HepG2 (cell line): ENCODE measurements at places on chromosomes 2 and 18.

DNA sequence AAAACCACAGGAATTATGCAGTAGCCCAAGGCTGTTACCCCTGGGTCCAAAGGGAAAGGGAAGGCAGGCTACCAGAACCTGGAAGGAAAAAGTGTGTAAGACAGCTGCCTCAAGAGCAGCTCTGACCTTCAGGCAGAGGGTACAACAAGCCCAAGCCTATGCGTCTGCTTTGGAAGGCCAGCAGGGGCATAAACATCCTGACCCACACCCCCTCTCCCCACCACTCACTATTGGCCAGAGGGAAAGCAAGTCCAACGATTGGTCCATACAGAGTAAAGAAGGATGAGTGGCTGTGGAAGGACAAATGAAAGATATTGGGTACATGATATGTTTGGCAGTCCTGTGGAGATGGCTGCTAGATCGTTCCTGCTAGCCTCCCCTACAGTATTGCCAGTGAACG, 227.6 kb upstream of the HNRNPA3 start:
- no peak for DNase-seq

GRCh38 chr2:218259099-218259961, 1.5 kb upstream of the GPBAR1 start:
- no peak for DNase-seq

- no peak for DNase-seq
Observed at GRCh38 chr2:127000937-127001336, 102.2 kb downstream of the TEX51 start.

GRCh38 chr18:35707247-35707646, 125.7 kb downstream of the GALNT1 start:
- DNase-seq, result no peak

DNA sequence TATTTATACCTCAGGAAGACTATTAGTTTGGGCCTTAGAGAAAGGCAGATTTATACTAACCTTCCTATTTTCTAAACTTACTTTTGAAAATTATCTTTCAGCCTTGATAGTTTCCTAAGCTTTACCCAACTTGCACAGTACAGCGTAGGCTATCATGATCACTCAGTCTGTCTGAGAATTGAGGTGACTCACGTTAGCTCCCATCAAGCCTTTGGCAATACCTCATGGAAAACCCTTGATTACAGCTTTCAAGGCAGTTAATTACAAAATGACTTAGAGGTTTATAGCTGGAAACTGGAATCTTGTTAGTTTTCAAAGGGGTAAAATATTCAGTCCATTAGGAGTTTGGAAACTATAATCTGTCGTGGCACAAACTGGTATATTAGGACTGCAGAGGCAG, 26.4 kb upstream of the ARMC9 start:
- DNase-seq, result no peak

DNA sequence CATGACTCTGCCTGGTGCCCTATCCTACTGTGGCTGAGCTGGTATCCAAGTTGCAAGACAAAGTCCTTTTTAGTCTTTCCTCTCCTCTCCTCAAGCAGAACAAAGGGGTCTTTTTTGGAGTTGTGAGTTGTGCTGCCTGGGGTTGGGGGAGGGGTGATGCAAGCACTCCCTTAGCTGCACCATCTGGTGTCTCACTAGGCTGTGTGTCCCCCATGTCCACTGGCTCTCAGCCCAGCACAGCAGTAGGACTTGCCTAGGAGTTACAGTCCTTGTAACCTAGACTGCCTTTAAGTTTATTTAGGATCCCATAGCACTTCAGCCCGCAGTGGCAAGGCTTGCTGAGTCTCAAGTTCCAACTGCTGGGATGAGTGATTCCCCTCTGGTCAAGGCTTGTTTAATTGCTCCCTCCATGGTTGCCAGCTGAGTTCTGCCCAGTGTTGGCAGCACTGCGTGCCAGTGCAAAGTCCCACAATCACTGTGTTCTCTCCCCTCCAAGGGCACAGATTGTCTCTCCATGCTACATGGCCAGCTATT, 13.2 kb upstream of the ILKAP start:
- no peak for DNase-seq

DNA sequence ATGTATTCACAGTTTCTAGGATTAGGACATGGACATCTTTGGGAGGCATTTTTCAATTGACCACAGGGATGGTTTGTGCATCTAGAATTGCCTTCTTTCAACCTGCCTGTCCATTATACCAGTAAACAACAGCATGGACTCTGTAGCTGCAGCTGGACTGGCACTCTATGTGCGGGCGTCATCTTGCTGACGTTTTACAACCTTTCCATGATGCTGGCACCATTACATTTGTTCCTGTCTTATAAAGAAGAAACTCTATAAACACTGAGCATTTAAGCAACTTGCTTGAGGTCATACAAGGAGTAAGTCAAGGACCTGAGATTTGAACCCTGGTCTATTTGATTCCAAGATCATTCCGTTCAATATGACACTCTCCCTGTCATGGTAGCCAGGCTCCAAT, 25.4 kb upstream of the IGFBP5 start:
- no peak for DNase-seq

GRCh38 chr2:216436383-216436782, 24.1 kb downstream of the SMARCAL1 start:
- DNase-seq, result no peak

GRCh38 chr2:60351321-60351720, 202.1 kb downstream of the BCL11A start:
- no peak for DNase-seq

DNA sequence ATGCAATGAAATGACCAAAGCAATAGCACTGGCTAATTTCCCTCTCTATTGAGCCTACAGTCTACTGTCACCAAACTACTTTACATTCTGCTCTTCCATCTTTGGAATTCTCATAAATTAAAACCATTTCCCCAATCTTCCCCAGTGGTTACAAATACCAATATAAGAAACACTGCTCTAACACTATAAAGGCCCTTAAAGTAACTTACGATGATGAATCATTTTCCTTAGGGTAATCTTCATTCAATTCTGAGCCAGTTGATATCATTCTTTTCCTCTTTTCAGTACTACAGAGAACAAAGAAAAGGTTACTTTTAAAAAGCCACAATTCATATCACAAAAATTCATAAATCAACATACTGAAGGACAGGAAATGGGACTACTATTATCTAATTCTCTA, 22.1 kb downstream of the USP37 start:
- no peak for DNase-seq

- no peak for DNase-seq
Observed at GRCh38 chr2:100321179-100321865, 979 bp downstream of the LONRF2 start.

GRCh38 chr18:78779996-78780718, 199.5 kb upstream of the SALL3 start:
- DNase-seq, result no peak

- no peak for DNase-seq
Observed at GRCh38 chr2:190860985-190861680, 19.5 kb upstream of the GLS start.

GRCh38 chr18:70221915-70222278, 16.4 kb upstream of the RTTN start:
- no peak for DNase-seq

DNA sequence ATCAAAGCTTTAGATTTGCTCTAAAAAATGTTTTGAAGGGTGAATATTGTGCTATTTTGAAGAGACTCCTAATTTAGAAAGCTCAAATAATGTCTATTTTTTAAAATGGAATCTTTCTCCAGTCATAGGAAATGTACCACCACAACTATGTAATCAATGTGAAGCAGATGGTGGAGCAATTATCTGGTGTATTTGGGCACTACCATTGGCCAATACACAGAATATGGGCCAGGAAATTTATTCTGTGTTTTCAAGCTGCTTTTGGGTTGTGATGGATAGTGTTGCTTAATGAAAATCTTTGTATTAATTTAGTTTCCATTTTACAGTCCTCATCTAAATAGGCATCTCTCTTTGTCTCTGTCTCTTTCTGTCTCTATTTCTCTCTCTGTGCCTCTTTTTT, 17.1 kb upstream of the VWC2L start:
- DNase-seq, result no peak

DNA sequence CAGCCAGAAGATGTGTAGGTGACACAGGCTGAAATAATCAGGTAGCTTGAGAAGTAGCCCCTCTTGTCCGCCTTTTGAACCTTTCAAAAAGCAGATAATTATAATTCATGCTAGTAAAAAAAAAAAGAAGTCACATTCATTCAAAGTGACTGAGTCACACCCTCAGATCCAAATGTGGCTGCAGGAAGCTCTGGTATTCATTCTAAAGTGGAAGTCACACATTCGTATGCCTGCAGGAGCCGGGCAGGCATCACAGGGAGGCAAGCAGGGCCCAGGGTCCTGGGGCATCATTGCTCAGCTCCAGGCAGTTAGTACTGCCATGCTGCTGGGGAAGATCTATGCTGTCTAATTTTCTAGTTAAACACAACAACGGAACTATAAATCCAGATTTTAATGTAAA, 21.7 kb upstream of the RAB11FIP5 start:
- DNase-seq, result no peak

DNA sequence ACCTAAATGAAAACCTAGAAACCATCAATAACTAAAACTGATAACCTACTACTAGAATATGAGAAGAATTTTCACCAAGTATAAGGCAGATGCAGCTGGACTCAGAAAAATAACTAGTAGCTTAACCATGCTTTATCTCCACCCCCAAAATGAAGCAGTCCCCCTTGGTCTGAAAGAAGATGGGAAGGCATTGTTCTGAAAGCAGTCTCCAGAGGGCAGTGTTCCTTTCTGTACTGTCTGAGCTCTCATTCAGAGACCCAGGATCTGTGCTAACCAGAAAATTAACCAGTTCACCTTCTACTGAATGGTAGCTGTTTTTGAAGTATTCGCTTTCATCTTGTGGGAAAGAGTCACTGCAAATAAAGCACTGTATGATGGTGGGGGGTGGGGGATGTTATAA, 273.0 kb downstream of the PDE11A start:
- peak; percentile 27 for DNase-seq

GRCh38 chr18:62452280-62452831, 70.5 kb upstream of the ZCCHC2 start:
- DNase-seq, result peak; percentile 99

DNA sequence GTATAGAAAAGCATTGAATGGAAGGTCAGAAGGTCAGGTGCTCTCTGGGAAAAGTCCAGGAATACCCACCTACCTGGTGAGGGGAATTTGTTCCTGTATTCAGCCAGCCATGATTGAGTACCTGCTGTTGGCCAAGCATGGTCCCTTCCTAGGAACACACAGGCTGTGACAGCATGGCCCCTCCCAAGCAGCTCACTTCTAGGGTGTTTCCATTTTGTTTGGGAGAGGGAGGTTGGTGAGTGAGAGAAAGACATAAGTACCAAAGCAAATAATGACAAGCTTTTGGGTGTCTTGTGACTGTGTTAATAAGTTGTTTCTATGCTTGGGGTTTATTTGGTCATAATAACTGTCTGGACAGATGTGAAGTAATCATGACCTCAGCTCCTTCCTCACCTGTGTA, 46.3 kb downstream of the CABLES1 start:
- DNase-seq, result no peak

- DNase-seq, result no peak
Observed at GRCh38 chr2:232721882-232722281, 24.8 kb downstream of the GIGYF2 start.

GRCh38 chr2:185291035-185291647, 447.5 kb upstream of the FSIP2 start:
- peak; percentile 64 for DNase-seq

GRCh38 chr2:166637051-166637450, 143.0 kb upstream of the SCN7A start:
- no peak for DNase-seq

DNA sequence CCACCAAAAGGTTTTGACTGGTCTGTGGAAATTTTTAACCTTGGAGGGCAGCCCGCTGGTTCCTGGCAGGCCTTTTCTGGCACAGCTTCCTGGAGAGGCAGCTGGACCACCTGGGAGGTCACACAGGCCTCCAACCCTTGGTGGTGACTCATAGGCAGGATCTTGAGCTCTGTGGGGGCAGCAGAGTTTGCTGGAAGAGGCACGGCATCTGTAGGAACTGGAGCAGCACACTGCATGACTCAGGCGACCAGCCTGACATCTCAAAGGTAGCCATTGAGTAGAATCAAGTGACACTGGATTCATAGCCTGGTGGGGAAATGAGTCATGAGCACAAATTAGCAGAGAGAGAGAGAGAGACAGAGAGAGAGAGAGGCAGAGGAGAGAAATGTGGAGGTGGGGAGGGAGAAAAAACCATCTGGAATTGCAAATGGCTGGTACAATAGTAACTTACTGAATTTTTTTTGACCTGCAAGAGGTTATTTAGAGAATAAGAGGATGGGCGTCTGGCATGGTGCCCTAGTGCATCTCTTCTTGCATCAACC, 57.4 kb downstream of the TRPM8 start:
- peak; percentile 76 for DNase-seq

DNA sequence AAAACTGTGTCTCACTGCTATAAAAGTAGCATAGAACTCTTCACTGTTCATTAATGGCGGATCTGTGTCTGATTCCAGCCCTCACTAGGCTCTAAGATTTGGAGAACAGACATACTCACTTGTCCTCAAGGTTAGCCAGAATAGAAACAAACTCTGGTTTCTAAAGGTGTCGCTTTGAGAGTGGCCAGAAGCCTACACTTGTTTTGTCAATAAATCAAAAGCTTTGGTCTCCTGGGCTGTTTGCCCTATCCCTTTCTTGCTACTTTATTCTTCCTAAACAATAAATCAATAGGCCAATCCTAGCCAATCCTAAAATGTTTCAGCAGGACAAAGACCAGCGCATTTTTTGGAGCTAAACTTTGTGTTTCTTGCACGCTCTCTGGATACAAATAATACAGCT, 1064.6 kb upstream of the CHAC2 start:
- DNase-seq, result no peak

DNA sequence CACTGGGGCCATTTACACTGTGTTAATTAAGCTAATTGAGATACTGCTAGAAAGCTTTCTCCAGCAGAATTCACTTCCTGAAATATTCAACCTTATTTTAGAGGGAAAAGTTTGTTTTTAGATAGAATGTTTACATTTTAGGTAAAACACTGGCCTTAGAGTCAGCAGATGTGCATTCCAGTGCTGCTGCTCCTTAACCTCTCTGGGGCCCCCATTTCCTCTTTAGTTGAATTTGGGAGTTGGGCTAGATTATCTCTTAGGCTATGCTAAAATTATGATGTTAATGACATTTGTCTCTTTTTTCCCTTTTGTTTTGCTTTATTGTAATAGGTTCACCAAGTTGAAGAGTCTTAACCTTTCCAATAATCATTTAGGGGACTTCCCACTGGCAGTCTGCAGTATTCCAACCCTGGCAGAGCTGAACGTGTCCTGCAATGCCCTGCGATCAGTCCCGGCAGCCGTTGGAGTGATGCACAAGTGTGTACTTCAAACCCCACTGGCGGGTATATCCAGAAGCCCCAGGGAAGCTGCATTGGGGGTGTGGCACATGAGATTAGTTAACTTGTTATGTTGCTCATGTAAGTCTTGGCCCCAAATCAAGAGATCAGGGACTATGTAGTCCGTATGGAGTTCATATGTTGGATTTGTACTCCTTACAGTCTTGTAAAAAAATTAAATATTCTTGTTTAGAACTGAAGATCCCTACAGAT, 179.5 kb downstream of the PHLPP1 start:
- DNase-seq, result no peak
